Naive B cell (primary cell): ENCODE measurements at places on chromosomes 6 and 20.
A peak's percentile ranks its signal among the peaks of the same experiment; 100 is the strongest.

- H3K4me3 ChIP-seq = no peak overlapping the region
- no peak for DNase-seq
- no peaks in the 10 kb centered on the region for H3K27me3 ChIP-seq
- H3K36me3 ChIP-seq = no peaks in the 10 kb centered on the region
Observed at GRCh38 chr20:50762435-50763220, 31.2 kb downstream of the PARD6B start.

DNA sequence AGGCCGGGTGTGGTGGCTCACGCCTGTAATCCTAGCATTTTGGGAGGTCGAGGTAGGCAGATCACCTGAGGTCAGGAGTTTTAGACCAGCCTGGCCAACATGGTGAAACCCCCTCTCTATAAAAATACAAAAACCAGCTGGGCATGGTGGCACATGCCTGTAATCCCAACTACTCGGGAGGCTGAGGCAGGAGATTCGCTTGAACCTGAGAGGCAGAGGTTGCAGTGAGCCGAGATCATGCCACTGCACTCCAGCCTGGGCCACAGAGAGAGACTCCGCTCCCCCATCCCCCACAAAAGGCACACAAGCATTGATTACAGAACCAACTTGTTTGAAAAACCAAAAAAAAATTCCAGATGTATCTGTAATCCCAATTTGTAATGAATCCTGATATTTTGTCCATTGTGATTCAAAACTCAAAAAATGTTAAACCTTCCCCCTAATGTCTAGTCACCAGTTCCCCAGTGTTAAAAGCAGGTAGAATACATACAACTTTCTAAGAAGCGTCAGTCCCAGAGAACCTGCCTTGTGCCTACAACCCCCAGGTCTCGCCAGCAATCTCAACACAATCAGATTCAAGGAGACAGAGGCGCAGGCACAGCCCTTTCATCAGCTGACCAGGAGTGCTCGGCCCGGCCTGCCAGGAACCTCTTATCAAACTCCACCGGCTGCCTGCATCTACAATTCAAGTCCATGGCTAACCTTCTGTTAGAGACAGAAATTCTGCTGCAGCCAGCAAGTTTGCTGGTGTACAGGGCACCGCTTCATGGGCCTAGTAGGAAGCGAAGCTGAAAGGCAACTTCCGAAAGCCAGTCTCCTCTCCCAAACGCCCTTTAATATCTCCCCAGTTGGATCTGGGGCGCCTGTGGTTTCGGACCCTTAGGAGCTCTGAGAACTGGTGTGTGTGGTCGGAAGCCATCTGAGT is 2.1 kb downstream of the EZR start:
- H3K4me1 ChIP-seq = peaks cover 46% of the 10 kb centered on the region
- no peak for DNase-seq
- H3K27ac ChIP-seq = peak overlapping the region; percentile 96
- peak overlapping the region; percentile 99 for H3K4me3 ChIP-seq
- peaks cover 37% of the 10 kb centered on the region for H3K36me3 ChIP-seq

DNA sequence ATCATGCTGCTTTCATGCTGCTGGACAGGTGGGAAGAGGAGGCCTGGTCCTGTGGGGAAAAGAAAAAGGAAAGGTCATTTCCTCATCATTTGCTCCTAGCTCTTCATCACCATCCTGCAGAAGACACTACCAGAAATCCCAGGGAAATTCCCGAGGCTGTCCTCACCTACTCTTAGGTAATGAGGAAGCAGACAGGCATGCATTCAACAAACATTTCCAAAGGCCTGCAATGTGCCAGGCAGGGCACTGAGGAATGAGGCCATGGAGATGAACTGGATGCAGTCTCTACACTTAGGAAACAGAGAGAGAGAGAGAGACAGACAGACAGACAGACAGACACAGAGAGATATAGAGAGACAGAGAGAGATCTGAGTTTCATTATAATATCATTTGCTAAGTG is 83.0 kb upstream of the MRPS10 start:
- no peak for DNase-seq
- H3K36me3 ChIP-seq = no peaks in the 10 kb centered on the region
- H3K4me1 ChIP-seq = no peaks in the 10 kb centered on the region
- no peak overlapping the region for H3K27ac ChIP-seq
- H3K27me3 ChIP-seq = no peaks in the 10 kb centered on the region
- H3K4me3 ChIP-seq = no peak overlapping the region

GRCh38 chr6:72031471-72031870 is 145.1 kb downstream of the RIMS1 start:
- H3K4me1 ChIP-seq = no peaks in the 10 kb centered on the region
- no peaks in the 10 kb centered on the region for H3K27me3 ChIP-seq
- no peak overlapping the region for H3K4me3 ChIP-seq
- no peaks in the 10 kb centered on the region for H3K36me3 ChIP-seq
- no peak overlapping the region for H3K27ac ChIP-seq
- no peak for DNase-seq

DNA sequence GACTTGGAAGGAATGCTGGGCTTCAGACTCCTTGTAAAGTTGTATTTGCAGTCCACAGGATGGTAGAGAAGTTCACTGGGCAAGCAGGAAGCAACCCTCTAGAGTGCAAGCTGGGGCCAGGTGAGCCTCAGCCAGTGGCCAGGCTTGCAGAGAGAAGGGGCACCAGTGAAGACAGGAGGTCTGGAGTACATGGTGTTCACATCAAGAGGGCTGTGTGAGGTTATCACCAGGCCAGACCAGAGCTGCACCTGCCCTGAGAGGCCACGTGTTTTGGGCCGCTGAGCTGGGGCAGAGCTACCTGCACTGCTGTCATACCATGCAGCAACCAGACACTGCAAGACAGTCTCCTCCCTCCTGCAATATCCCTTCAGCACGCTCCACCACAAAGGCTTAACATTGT is 79.0 kb downstream of the SH3BGRL2 start:
- H3K4me3 ChIP-seq = no peak overlapping the region
- peaks cover 4% of the 10 kb centered on the region for H3K27me3 ChIP-seq
- H3K36me3 ChIP-seq = no peaks in the 10 kb centered on the region

DNA sequence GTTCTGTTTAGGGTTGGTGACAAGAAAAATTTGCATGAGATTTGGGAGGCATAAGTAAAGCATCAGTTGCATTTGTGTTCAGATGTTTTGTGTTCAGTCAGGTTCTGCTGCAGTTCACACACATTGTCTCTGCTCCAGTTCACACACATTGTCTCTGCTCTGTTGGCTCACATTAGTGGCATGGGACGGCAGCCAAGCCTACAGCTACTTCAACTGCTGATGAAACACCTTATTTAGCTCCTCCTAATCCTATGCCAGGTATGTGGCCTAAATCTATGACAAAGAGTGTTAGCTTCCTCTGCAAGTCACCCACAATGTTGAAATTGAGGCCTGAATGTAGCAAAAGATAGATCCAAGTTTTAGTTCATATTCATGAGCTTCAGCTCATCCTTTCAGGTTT is 278.1 kb upstream of the SYNCRIP start:
- peaks cover 6% of the 10 kb centered on the region for H3K27me3 ChIP-seq
- H3K4me3 ChIP-seq = no peak overlapping the region
- no peak for DNase-seq

DNA sequence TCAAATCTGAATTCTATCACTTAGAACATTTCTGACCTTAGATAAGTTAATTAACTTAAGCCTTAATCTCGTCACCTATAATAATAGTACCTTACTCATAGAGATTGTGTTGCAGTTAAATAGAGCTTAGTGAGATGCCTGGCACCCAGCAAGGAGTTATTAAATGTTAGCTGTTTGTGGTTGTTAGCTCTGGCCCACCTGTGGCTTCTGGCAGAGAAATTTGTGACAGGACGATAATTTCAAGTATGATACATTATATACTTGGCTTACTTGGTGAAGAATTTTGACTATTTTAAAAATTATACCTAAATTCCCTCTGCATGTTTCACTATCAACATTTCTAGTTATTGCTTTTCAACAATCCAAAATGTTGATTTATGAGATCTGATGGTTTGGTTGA is 102.9 kb upstream of the CEP162 start:
- no peak for DNase-seq
- no peaks in the 10 kb centered on the region for H3K4me1 ChIP-seq
- no peaks in the 10 kb centered on the region for H3K27me3 ChIP-seq
- H3K4me3 ChIP-seq = no peak overlapping the region
- H3K27ac ChIP-seq = no peak overlapping the region

DNA sequence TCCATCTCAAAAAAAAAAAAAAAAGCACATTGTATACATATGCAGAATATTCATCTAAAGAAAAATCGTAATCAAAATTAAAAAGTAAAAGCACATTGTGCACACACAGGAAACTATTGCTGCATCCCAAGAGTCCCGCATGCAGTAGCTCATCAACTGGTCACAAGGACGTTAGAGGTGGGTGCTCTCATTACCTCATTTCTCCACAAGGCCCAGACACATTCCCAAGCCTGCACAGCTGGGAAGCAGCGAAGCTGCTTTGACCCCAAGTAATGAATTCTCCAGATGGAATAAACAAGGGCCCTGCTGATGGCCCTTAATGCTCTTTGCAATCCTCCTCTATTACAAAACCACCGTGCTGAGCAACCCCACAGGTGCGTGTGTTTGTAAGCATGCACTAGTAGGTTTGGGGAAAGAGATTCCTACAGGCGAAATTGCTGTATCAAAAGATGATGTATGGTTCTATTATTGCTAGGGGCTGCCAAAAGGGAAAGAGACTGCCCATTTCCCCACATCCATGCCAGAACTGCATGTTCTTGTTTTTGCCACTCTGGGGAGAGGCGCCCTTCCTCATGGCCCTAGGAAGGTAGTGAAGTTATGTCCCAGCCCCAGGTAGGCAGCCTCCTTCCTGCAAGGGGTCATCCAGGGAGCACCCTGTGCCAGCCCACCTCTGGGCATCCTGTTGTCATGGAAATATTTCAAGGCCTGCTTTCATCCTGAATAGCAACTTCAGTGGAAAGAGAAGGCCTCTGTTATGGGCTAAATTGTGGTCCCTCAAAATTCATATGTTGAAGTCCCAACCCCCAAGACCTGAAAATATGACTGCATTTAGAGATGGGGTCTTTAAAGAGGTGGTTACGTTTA is 34.6 kb upstream of the PTGIS start:
- peaks cover 42% of the 10 kb centered on the region for H3K27me3 ChIP-seq
- H3K36me3 ChIP-seq = no peaks in the 10 kb centered on the region
- DNase-seq = no peak
- H3K27ac ChIP-seq = no peak overlapping the region

GRCh38 chr20:44800391-44801046 is 9.8 kb downstream of the RIMS4 start:
- no peaks in the 10 kb centered on the region for H3K36me3 ChIP-seq
- no peak overlapping the region for H3K4me3 ChIP-seq
- H3K27me3 ChIP-seq = peaks cover 23% of the 10 kb centered on the region
- no peak for DNase-seq
- no peaks in the 10 kb centered on the region for H3K4me1 ChIP-seq

- H3K27ac ChIP-seq = no peak overlapping the region
- no peak overlapping the region for H3K4me3 ChIP-seq
- no peak for DNase-seq
- peaks cover 6% of the 10 kb centered on the region for H3K27me3 ChIP-seq
- no peaks in the 10 kb centered on the region for H3K36me3 ChIP-seq
Observed at GRCh38 chr6:105038259-105038658, 81.4 kb downstream of the LIN28B start.

DNA sequence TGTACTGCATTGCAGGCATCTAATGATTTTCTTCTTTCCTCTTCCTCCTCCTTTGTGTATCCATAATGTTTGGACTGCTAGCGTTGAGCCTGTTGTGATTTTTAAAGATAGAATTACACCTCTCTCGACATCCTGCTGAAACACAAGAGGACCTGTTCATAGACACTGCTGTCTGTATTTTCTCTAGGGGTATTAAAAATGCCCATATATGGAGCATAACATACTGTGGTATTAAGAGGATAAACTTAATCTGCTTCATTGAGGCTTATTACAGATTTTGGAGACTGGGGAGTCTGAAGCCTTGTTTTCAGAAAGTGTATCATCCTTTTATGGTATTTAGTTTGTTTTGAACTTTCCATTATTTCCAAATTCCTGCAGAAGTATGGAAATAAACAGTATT is 414.3 kb downstream of the CDKAL1 start:
- DNase-seq = no peak
- no peak overlapping the region for H3K27ac ChIP-seq
- no peak overlapping the region for H3K4me3 ChIP-seq

DNA sequence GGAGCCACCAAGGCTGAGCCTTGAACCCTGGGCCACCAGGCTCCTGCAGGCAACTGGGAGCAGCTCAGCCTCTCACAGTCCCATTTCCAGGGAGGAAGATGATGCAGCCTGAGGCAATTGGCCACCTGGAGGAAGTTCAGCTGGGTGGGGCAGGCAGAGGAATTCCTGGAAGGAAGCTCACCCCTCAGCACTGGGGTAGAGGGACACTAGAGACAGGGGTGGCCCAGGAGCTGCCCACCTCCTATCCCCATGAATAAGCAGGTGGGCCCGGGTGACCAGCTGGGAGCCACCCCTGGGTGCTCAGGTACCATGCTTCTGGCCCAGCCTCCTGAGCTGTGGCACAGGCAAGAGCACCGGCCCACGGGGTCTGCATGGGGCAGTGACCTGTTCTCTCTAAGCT is 3.6 kb upstream of the HSPA12B start:
- H3K36me3 ChIP-seq = no peaks in the 10 kb centered on the region
- H3K4me3 ChIP-seq = no peak overlapping the region
- peaks cover 66% of the 10 kb centered on the region for H3K27me3 ChIP-seq
- DNase-seq = no peak
- no peaks in the 10 kb centered on the region for H3K4me1 ChIP-seq

- peak overlapping the region; percentile 85 for H3K27ac ChIP-seq
- H3K36me3 ChIP-seq = no peaks in the 10 kb centered on the region
- no peak for DNase-seq
- H3K27me3 ChIP-seq = no peaks in the 10 kb centered on the region
- peaks cover 33% of the 10 kb centered on the region for H3K4me1 ChIP-seq
Observed at GRCh38 chr6:111741177-111741952, 131.9 kb downstream of the FYN start.

DNA sequence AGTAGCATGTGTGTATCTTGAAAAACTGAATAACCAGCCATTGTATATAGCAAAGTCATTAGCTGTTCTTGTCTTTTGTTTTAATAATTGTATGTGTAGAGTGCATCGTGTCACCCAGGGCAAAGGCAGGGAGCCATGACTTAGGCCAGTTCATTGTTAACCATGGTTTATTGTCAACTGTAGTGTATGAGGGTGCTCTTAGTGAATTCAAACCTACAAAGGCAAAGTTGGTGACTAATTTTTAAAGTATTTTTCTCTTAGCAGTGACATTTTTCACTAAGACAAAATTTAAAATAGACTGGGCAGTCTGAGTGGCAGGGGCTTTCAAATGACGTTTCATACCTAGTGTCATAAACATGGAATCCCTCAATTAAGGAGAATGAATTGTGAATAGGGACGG is 79.0 kb downstream of the TULP4 start:
- no peak overlapping the region for H3K27ac ChIP-seq
- H3K36me3 ChIP-seq = peaks cover 22% of the 10 kb centered on the region
- H3K4me3 ChIP-seq = no peak overlapping the region

DNA sequence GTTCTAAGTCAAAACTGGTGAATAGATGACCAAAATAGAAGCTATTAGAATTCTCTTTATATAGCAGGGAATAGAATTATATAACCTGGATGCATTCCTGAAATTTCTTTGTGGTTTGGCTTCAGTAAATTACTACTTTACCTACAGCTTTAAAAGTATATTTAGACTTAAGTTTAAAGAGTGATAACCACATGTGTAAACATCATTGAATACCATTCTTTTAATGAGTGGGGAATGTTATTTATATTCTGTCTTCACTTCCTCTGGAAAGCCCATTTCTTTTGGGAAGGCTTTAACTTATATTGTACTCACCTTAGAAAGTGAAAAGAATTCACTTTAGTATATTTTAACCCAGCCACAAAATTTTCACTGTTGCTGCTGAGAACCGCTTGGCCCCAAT is 39.1 kb downstream of the PLEKHG1 start:
- no peak for DNase-seq
- H3K4me1 ChIP-seq = peaks cover 91% of the 10 kb centered on the region
- H3K27me3 ChIP-seq = no peaks in the 10 kb centered on the region
- H3K36me3 ChIP-seq = peaks cover 15% of the 10 kb centered on the region
- H3K27ac ChIP-seq = peak overlapping the region; percentile 85
- peak overlapping the region; percentile 99 for H3K4me3 ChIP-seq
